Epithelial cell of proximal tubule (primary cell): ENCODE measurements at places on chromosomes 5 and 9. TPM values are rescaled to one million over a fixed set of nuclear protein-coding genes. Genes with fewer than 3 reads are reported as not detected.

- DNase-seq, result peak; percentile 2
Measured at GRCh38 chr9:35579130-35579529, 25.9 kb upstream of the TESK1 start.

DNA sequence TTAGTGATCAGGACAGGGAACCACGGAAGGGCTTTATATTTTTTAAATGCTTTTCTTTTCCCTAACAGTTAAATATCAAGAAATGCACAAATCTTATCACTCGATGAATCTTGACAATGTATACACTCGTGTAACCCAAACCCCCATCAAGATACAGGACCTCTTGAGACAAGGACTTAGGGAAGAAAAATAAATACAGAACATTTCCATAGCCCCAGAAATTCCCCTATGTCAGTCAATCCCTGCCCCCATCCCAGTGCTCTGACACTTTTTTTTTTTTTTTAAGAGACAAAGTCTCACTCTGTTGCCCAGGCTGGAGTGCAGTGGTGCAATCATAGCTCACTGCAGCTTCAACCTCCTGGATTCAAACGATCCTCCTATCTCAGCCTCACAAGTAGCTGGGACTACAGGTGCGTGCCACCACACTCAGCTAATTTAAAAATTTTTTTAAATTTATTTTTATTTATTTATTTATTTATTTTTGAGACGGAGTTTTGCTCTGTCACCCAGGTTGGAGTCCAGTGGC, 2.7 kb downstream of the SPINK4 start:
- no peak for DNase-seq

- peak; percentile 50 for DNase-seq
Measured at GRCh38 chr9:93061791-93062763, 3.6 kb downstream of the SUSD3 start.

GRCh38 chr9:93041108-93041802, 17.2 kb upstream of the SUSD3 start:
- no peak for DNase-seq

GRCh38 chr9:37788332-37788731, 3.5 kb upstream of the EXOSC3 start:
- no peak for DNase-seq

DNA sequence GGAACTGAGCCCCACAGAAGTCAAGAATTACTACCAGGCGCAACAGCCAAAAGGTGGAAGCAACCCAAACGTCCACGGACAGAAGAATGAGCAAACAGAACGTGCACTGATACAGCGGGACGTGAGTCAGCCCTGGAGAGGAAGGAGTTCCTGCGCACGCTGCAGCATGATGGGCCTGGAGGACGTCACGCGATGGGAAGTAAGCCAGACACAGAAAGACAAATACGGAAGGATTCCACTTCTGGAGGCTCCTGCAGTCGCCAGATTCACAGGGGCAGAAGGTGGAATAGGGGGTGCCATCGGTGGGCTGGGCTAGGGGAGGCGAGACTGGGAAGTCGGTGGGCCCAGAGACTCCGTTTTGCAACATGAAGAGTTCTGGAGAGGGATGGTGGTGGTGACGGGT, 80.3 kb upstream of the PHYKPL start:
- no peak for DNase-seq

DNA sequence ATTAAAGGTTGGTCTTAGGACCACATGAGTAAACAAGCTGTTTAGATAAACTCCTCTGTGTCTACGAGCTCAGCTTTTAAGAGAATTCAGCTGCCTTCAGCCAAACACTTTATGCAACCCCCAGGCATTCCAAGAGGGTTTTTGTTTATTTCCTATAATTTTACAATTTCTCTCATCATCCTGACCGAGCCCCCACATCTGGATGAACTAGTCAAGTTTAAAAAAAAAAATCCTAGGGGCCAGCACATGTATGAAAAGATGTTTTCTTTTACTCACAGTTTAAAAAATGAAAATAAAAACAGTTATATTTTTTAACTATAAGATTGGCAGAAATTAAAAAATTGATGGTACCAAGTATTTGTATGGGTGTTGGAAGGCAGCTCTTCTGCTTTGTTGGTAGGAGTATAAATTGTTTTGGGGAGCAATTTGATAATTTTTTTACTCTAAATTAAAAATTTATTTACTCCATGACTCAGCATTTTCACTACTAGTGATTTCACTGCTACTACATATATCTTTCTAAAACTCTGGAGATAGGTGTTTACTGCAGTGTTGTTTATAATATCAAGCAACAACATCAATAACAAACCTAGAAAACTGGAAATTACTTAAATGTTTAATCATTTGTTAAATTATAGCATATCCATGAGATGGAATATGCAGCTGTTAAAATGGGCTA, 18.1 kb downstream of the YTHDC2 start:
- no peak for DNase-seq

DNA sequence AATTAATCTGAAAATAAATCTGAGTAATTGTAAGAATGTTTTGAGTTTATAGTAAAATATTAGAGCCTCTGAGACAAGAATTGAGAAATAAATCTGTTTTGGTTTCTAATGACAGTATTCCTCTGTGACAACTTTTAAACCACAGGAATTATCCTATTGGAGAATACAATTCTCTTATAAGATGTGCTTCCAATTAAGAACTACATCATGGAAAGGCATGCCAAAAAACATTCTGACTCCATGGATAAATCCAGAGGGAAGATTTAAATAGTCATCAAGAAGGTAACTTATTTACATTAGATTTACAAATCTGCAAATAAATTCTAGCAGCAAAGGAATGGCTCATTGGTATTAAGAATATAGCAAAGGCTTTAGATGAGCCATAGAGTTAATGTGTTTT, 178.3 kb upstream of the ACOT12 start:
- no peak for DNase-seq

DNA sequence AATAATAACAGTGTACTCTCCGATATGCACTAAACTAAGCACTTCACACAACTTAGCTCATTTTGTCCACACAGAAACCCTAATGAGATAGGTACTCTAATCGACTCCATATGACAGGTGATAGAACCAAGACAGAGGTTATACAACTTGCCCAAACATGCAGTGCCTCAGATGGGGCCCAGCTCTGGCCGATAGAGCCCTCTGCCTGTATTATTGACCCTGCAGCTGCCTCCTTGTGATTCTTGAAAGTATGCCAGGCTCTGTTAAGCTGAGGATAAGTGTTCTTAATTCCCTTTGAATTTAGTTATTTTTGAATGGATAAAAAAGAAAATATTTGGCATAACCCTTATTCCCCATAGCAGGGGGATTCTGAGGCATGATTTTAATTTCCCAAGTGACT, 78.5 kb downstream of the HMHB1 start:
- no peak for DNase-seq

GRCh38 chr5:142316051-142316450, 8.8 kb downstream of the SPRY4 start:
- DNase-seq, result no peak

DNA sequence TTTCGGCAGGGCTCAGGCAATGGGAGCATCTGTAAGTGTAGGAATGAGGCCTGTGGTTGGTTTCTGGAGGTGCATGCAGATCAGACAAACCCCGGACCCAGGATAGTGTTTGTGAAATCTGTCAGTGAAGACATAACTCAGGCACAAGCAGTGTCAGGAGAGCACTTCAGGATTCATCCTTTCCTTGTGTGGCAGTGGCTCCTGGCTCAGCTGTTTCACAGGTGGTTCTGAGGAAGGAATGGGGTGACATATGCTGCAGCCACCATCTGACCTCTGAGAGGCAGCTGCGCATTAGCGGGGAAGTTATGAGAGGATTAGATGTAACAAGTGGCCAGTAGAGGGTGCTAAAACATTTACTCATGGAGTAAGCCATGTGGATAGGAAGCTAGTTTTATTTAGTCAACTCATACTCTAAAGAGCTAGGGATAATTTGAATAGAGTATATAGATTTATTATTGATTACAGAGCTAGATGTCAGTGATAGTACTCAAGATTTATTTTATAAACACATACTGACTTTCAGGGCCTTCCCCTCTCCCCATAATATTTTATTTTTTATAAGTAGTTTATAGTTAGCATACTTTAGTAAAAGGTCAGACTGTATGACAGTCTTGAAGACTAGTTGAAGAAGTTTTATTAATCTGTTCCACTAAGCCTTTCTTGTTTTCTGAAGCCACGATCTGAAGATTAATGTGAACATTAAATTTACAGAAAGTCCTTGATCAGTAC, 28.4 kb downstream of the NNT start:
- no peak for DNase-seq

DNA sequence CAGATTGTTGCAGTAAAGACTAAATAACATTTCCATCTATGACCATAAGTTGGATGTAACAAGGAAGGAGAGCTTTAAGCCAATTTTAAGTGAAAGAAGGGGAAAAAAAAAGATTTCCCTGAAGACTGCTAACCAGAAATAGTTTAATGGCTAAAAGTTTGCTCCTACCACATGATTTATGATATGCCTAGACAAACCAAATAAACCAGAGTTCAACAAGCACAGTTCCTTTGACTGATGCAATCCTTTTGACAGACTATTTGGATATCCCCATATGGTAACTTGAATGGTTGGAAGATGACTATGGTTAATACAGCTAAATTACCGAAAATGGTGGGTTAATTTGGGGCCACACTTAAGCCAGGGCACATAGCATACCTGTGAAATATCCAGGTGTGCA, 338.5 kb downstream of the CETN3 start:
- DNase-seq, result no peak

DNA sequence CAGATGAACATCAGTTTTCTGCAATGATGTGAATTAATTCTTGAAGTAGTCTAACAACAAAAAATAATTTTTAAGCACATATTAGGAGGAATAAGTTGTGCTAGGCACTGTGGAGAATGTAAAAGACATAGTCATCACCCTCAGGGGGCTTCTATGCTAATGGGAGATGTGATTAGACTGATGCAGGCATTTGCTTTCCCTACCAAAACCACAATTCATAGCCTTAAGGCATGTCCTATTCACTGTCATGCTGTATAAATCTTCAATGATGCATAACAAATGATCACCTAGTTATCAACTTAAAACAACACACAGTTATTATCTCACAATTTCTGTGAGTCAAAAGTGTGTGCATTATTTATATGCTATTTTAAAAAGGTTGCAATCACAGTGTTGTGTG, 422.6 kb downstream of the MAN2A1 start:
- DNase-seq, result no peak

DNA sequence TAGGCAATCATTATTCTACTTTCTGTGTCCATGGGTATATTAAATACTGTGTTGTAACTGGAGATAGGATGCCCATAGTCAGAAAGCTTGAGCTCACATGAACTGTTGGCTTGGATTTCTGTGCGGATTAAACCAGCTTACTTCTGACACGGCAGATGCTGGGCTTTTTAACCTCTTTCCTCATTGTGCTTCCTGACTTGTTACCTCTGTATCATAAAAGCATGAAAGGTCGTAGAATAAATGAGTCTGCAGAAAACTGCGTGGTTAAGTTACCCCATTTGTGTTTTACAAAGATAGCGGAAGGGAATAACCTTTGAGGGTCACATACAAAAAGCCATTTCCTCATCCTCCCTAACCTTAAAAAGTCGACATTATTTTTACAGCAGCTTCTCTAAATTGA, 199.5 kb upstream of the DMRT1 start:
- no peak for DNase-seq

The SIT1 gene
- total RNA-seq, result not detected in 2 replicates

The HMCN2 gene
- 0.06 TPM in 1 of 2 replicates, not detected in the other for total RNA-seq

The WWC1 gene
- total RNA-seq, result 87.2 and 94.5 TPM in 2 replicates

The GFI1B gene
- not detected in 2 replicates for total RNA-seq
